ENCODE measurements at places on chromosomes 5 and 9.

GRCh38 chr5:123000731-123001130, 35.8 kb downstream of the PPIC start:
- peak; percentile 69 for DNase-seq

DNA sequence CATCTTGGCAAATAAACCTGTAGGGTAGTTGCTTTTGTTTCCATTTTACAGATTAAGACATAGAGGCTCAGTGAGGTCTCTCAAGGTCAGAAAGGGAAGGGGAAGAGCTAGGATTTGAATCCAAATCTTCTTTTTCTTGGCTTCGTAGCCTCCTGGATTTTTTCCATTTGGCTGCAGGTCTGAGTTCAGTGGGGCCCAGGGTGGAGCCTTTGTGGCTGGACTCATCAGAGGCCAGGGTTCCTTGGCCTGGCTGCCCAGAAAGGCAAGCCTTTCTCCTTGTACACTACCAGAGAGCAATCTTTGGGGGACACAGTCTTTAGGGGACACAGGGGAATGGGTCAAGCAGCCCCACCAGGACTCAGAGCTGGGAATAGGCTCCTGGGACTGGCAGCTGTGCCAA, 10.5 kb upstream of the TRAF1 start:
- no peak for DNase-seq

DNA sequence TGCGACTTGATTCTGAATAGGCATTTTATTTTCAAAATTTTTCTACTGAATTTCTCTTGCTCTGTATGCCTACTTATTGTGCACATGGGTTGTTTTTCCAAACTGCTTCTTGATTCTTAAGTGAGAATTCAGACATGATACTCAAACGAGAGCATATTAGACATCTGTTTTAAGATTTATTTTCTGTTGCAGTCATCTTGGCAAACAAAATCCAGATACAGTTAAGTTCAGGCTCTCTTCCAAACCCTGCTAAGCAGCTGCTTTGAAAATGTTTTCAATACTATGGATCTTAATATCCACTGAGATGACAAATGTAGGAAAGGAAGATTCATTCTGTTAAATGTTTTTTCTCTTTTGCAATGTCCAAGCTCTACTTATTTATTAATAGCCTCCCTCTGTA, 4.5 kb downstream of the TMEM215 start:
- no peak for DNase-seq

DNA sequence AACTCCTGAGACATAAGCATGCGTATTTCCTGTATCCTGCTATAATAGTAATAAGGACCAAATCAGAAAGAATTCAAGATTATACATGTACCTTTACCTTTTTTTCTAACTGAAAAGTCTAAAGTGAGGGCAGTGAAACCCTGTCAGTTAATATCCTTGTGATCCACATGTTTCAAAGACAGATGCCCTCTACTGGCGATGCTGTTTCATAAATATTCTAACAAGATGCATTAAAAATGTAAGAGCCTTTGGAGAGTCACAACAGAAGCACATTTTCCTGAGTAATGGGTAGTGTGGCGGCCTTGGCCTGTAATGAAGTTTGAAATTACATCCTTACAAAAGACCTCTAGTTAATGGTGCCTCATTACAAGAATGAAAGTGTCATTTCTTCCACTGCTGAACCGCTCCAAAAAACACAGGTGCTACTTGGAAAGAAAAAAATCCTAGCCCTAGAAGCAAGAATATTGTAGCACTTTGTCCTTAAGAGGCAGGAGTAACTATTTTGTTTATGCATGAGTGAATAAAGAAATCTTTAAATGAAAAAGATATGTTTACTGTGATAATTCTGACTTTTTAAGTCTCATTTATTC, 232.6 kb downstream of the EPB41L4A start:
- DNase-seq: peak; percentile 19

GRCh38 chr9:94879230-94879629, 152.7 kb downstream of the AOPEP start:
- no peak for DNase-seq

DNA sequence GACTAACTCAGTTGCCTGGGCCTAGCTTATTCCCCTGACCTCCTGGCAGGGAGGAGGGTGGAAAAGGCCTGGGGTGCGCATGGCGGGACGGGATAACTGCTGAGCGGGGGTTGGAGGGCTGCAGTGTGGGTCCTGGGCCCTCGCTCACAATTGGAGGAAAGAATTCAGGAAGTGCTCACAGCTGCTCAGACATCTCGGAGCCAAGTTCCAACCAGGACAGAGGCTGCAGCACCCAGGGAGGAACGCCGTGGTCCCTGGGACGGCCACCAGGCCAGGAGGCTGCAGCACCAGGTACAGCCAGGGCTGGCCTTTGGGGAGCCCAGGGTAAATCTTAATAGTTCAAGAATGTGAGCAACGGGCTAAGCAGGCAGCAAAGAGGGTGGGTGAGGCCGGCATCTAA, at the start of gene SPAAR:
Gene SPAAR (plus strand): TSS at position 217 of the 400 bp plus-strand sequence. CDS start 974 bp downstream, outside the sequence.
- DNase-seq: no peak

DNA sequence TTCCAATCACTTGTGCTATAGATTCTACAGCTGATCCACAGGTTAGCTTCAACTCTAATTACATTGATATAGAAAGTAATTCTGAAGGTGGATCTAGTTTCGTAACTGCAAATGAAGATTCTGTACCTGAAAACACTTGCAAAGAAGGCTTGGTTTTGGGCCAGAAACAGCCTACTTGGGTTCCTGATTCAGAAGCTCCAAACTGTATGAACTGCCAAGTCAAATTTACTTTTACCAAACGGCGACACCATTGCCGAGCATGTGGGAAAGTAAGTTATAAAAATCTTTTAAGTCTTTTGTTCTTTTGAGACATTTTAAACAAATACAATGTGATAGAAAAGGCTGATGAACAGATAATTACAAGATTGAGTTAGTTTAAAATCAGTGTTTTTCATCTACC, 30.9 kb downstream of the ZFYVE16 start:
- DNase-seq: no peak

- DNase-seq: no peak
Observed at GRCh38 chr5:77430726-77431125, 61.4 kb downstream of the WDR41 start.

DNA sequence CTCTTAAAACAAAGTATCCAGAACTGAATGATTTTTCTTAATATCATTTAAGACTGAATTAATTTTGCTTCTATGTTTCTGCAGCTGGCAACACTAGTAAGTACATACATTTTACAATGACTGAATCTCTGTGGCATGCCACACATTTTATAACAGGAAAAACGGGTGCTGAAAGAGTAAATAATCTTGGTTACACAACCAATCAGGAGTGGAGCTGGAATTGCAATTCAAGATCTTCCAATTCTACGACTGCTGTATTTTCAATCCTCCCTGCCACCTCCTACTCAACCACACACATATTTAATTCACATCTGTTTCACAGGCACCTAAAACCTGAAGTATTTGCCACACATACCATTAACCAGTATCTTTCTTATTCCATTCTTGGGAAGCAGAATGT, 52.7 kb upstream of the NR5A1 start:
- DNase-seq: no peak

- no peak for DNase-seq
Observed at GRCh38 chr9:99647604-99648003, 174.1 kb upstream of the NR4A3 start.

DNA sequence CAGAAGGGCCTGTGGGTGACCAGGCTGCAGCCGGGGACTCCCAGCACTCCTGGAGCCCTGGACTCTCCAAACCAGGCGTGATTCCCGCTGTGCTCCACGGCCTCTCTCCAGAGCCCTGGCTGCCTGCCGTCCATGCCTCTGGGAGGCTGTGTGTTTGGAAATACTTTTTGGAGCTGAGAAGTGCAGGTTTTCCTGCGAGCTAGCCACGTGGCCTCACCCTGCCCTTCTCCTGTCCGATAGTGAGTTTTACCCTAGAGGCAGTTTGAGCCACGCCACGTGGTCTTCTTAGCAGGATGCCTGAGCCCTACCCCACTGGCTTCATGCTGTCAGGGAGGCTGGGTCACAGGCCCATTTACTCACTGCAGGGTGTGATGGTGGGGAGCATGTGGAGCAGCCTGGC, 71.3 kb downstream of the COL5A1 start:
- no peak for DNase-seq

GRCh38 chr5:179322071-179323025, 22.9 kb downstream of the ADAMTS2 start:
- DNase-seq: no peak

DNA sequence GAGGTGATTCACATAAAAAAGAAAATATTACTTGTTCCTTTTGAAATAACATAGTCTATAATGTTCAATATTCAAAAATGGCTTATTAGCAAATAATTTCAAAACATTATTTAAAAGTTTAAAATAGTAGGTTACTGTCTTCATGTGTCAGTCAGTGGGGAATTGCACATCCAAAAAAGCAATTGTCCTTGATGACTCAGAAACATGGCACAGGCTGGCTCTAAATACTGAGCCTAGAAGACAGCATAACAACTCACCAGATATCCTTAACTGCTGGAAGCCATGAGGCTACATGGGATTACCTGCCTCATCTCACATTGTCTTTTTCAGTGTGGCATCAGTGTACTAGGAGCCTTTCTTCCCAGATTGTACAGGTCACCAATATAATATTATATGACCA, 439.5 kb upstream of the RGMB start:
- DNase-seq: no peak

DNA sequence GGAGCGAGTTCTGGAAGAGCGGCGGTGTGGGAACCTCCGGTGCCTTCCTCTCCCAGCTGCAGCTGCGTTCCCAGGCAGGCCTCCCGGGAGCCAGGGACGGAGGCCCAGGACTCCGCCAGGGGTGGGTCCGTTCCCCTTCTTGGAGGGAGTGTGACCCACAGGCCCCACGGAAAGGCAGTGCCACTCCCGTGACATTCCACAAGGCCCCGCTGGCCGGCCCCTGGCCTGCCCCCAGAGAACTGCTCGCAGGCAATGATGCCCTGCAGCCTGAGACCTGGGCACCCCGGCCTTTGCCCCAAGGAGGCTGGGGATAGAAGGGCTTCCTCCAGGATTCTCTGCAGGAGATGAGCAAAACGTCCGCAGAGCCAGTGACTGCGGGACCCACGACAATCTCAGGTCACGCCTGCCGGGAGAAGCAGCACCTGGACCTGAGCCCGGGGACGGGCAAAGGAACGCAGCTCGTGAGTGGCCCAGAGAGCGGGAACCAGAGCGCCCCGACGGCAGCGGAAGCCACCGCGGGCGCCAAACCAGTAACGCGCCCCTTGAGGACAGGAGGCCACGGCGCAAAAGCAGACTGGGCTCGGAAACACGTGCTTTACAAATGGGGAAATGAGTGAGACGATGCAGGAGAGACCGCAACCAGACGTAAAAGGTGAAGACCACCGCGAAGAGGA, 9.3 kb downstream of the OBP2B start:
- no peak for DNase-seq

DNA sequence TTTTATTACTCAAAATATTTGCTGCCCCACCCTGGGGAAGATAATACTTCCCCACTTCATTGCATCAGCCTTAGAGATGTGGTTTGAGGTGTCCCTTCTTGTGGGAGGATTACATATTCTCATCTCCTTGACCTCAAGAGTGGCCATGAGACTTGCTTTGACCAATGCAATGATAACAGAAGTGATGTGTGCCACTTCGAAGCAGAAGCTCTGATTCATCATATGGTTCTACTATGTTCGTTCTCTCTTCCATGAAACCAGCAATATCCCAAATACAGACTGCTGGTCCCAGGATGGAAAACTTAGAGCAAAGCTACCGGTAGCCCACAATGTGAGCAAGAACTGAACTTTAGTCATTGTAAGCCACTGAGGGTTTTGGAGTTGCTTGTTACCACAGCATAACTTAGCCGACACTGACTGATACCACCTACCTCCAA, 92.0 kb downstream of the THBS4 start:
- no peak for DNase-seq

GRCh38 chr5:139650031-139650688, 2.0 kb downstream of the CXXC5 start:
- no peak for DNase-seq

GRCh38 chr9:20199111-20199510, 410.3 kb upstream of the SLC24A2 start:
- no peak for DNase-seq

GRCh38 chr5:130331332-130331731, 427.1 kb downstream of the CHSY3 start:
- DNase-seq: no peak

- DNase-seq: no peak
Observed at GRCh38 chr9:92964607-92965060, 17.3 kb downstream of the FGD3 start.

DNA sequence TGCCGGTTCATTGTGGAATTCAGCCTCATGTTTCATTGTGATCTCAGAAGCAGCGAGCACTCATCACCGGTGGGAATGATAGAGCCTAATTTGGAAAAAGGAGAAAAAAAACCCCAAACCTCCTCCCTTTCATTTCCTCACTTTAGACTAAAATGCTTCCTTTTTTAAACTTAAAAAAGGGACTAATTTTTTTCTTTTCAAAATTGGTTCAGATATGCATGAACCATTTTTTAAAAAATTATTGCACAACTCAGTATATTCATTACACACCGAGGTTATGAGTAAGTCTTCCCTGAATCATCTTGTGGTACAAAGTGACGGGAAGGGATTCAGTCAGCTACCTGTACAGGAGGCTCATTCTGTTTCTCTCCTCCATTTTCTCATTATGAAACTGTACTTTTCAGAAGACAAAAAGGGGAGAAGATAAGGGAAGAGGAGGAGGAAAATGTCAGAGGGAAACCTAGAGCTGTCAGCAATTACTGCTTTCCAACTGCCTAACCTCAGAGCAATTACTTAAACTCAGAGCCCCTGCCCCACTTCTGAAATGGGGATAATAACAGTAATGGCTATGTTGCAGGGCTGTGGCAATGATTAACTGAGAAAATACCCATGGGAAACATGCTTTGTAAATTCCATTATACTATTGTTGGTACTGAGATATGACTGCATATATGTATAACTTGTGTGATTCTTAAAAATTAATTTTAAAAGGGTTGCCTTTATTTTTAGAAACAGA, 24.0 kb downstream of the GALNT10 start:
- DNase-seq: no peak

DNA sequence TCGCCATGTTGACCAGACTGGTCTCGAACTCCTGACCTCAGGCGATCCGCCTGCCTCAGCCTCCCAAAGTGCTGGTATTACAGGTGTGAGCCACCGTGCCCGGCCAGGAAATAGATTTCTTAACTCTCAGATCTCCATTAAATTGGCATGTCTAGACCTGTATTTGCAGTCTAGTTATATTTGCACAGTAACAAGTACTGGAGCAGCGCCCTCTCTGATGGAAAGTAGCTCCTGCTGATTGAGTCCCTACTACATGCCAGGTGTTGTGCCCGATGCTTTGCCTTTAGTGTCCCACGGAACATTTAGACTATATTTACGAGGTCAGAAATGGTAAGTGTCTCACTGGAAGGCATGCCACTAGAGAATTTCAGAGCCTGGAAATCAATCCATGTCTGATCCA, 15.8 kb upstream of the TMED9 start:
- no peak for DNase-seq

GRCh38 chr5:146565764-146566367, 49.9 kb upstream of the GPR151 start:
- peak; percentile 86 for DNase-seq
